A549 (cell line): ENCODE measurements at places on chromosomes 5 and 9. TPM values are rescaled to one million over a fixed set of nuclear protein-coding genes. Genes with fewer than 3 reads are reported as not detected.

DNA sequence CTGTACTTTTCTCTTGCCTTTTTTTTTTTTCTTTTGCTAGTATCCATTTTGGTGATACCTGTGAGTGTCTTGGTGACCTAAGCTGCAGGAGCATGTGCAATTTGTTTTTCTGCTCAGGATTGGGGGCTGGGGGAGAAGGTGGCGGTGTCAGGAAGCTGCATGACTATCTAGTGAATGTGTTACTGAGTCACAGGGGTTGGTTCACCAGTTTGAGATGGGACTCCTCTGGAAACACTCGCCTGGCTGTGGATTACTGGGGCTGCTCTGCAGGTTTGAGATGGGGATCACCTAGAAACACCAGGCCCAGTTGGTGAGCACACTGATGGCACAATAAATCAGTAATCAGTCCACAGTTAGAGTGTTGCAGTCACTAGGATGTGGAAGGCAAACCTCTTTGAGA is 447.9 kb downstream of the SPATA31D1 start:
- DNase-seq = no peak

- DNase-seq = no peak
Observed at GRCh38 chr9:127537014-127537413, 75.1 kb upstream of the STXBP1 start.

DNA sequence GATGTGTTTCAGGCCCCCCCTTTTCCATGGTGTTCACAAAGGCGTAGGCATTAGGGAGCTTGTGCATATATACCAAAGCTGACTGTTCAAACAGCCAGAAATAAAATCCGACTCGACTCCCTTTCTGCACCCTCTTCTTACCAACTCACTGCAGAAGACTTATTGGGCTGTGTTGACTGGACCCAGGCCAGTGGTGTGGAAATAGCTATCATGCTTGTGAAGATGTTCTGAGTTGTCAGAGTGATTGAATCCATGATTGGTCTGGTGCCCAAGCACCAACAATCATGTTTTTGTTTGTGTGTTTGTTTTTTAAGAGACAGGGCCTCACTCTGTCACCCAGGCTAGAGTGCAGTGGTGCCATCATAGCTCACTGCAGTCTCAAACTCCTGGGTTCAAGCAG is 21.6 kb downstream of the TJP2 start:
- DNase-seq = no peak

- no peak for DNase-seq
Observed at GRCh38 chr5:146450002-146450401, 2.9 kb downstream of the TCERG1 start.

GRCh38 chr5:82992646-82993045 is 84.5 kb downstream of the TMEM167A start:
- DNase-seq = no peak

- peak; percentile 80 for DNase-seq
Observed at GRCh38 chr5:145975361-145976066, 39.1 kb downstream of the SH3RF2 start.

GRCh38 chr5:1439388-1440097 is 5.7 kb downstream of the SLC6A3 start:
- DNase-seq = no peak

Gene TERT
- 3.9 to 5.2 TPM (median 4.0 TPM) in 3 replicates for polyA plus RNA-seq

Gene GFRA3
- polyA plus RNA-seq = 0.04 to 0.07 TPM in 2 of 3 replicates, not detected in the other

Gene CMYA5
- 0.10 to 0.18 TPM (median 0.13 TPM) in 3 replicates for polyA plus RNA-seq
